ENCODE measurements at places on chromosomes 12 and 14. TPM values are rescaled to one million over a fixed set of nuclear protein-coding genes. Genes with fewer than 3 reads are reported as not detected.

DNA sequence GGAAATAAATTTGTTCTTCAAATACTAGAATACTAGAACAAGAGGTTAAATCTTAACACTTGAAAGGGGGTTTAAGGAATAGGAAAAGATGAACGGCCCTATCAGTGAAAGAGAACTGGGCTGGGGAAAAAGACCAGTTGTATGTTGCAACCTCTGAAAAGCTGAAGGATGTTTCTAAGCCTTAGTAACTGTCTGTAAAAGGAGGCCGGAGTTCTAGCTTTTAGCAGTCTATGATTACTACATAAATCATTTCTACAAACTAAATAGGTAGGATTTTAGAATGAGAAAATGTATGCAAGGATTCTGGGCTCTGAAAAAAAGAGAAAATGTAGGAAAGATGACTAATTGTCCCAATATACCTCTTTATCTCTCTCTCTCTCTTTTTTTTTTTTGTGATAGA is 4.9 kb downstream of the CERS5 start:
- no peak for DNase-seq

- no peak for DNase-seq
Observed at GRCh38 chr12:99110868-99111267, 465.8 kb downstream of the APAF1 start.

GRCh38 chr14:66944872-66945271 is 244.4 kb upstream of the GARIN2 start:
- no peak for DNase-seq

The DUSP6 gene
- total RNA-seq = 36.2 TPM

The PCED1B gene
- total RNA-seq = 46.9 TPM

DNA sequence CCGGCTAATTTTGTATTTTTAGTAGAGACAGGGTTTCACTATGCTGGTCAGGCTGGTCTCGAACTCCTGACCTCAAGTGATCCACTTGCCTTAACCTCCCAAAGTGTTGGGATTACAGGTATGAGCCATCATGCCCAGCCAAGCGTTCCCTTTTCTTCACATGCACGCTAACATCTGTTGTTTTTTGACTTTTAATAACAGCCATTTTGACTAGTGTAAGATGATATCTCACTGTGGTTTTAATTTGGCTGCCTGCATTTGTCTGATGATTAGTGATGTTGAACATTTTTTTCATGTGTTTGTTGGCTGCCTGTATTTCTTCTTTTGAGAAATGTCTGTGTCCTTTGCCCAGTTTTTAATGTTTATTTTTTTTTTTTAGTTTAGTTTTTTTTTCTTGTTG is 10.2 kb upstream of the YARS2 start:
- DNase-seq = no peak

The LRRC10 gene
- not detected for total RNA-seq

The MIP gene
- total RNA-seq = not detected

DNA sequence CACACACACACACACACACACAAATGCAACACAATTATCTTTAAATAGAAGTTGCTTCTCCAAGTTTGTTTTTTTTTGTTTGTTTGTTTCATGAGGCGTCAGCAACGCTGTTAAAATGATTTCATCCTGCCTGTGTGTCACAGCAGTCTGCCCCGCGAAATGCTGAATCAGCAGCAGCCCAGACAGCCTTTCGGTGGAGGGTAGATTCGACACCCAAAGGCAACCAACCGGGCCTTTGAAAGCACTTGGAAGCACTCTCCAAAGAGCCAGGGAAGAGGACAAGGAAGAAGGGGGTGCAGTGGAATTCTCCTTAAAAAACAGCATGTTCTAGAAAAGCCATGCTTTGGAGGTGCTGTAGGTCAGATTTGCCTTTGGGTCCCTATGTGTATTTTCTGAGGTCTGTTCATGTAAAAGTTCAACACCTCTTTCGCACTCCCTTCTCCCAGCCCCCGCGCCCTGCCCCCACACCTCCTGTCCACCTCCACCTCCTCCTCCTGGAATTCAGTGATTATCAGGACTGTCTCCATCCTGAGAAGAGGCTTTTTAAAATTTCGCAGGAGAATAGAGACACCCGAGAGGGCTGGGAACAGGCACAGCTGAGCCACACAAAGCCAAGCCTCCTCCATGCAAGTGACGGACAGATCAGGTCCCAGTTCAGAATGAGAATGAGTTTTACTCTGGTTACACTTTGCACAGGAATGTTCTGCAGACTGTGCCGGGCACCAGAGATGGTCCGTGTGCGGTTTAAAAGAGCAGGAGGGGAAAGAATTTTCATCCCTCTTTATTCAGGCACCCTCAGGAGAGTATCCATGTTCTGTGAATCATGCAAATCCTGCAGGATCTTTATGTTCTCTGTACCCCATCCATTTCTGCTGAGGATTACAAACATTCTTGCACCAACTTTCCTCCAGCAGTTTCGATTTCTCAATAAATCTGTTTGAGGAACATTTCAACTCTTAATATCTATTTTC is 177.9 kb downstream of the ETV6 start:
- DNase-seq = no peak

DNA sequence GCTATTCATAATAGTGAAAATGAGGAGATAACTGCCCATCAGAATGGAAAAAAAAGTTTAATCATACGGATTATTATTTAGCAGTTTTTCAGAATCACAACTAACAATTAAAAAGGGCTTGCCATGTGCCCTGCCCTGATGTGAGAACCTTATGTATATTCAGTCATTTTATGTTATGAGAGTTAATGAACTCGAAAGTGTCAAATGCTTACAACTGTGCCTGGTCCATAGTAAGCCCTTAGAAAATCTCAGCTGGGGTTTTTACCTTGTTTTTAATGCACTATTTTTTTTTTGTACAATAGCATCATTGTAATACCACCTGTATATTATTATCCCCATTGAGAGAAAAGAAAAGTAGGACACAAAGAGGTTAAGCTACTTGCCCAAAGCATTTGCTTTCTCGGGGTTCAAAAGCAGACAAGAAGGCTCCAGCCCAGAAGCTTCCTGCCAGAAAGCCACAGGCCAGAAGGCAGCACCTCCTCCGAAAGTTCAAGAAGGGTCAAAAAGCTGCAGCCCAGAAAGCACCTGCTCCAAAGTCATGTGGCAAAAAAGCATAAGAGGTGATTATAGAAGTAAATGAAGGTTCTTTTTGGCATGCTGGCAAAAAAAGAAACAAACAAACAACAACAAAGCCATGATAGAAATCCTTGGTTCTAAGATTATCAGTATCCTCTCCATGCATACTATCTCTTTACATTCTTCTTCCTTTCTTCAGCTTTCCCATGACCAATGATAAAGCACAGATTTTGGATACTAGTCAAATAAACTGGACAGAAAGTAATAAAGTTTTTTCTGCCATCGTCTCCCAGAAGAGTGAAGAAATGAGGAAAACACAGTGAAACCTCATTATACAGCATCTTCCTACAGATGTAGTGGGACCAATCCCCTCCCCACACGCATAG is 59.1 kb upstream of the NAP1L1 start:
- DNase-seq = no peak

DNA sequence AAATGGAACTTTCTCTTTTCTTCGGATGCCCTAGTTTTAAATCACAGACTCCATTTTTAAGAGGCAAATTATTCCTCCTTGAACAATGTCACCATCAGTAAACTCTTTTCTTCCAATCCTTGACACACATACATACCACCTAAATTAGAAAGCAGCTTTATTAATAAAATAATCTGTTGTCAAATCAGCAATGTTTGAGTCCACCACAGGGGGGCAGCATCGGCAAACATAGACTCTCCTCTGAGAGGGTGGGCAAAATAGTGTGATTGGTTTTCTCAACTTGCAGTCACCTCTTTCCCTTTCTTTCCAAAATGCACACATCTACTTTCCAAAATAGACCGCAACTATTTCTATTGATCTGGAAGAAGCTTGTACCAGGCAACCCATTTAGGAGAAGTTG is 438.4 kb upstream of the OR4E1 start:
- no peak for DNase-seq
